MCF 10A (cell line): ENCODE measurements at places on chromosomes 6 and 20.

- no peak for DNase-seq
These were observed 88.4 kb upstream of the KCNG1 start for GRCh38 chr20:51111290-51111689.

DNA sequence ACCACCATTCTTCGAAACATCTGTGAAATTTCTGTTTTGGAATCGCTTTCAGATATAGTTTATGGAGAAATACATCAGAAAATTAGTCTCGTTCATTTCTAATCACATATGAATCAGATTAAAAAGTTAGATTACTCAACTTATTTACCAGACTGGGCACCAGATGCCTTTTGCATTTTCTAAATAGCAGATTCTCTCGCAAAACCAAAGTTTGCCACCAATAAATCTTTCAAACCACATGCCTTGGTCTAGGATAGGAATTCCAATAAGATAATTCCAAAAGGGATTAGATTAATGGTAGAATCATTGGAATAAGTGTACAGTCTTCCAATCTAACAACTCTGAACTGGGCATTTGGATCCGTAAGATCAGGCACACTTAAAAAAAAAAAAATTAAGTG lies 160.4 kb upstream of the TAB2 start:
- no peak for DNase-seq

GRCh38 chr6:3997177-3997770 lies 81.7 kb downstream of the FAM217A start:
- no peak for DNase-seq

- no peak for DNase-seq
These were observed 60.4 kb upstream of the RSPO3 start for GRCh38 chr6:127058027-127058426.

- DNase-seq = no peak
These were observed 22.9 kb upstream of the TMEM170B start for GRCh38 chr6:11514672-11515071.

DNA sequence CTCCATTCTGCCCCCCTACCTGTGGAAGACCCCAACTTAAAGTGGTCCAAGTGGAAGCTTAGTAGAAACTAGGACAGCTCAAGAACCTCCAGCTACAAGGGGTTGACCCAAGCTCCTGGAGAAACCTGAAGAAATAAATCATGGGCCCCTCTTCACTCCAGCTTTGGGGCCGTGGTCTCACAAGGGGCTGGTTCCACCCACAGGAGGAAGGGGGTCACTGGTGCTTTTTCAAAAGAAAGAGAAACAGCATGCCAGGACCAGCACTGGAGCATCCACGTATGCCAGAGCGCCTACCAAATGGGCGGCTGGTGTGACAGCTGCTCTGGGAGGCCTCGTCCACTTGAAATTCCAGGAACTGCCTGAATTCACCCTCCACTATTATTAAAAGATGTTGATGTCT lies 14.4 kb upstream of the ANKRD60 start:
- DNase-seq = no peak

GRCh38 chr6:18472941-18473340 lies 85.8 kb downstream of the RNF144B start:
- DNase-seq = no peak

DNA sequence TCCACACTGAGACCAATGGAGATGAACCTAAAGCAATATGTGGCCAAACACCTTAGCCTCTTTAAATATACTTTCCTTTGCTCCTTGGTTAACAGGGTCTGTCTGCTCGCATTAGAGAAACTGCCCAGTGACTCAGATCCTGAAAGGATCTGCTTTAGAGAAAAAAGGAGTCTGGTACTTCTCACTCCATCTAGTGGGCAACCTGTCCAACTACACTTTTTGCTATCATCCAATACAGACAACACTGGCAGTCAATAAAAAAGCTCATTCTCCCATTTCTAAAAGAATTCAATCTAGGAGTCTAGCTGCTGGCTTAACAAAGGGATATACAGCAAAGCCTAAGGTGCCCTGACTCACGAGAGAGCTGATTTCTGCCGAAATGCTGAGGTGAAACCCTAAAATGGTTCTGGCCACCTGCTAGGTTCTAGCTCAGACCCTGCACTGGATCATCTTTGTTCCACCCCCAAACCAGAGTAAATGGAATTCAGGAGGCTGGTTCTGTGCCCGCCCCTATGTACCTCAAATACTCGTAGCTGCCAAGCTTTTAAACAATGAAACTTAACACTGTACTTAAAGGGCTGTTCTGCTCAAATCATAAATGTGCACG lies 11.5 kb downstream of the GNL1 start:
- peak; percentile 68 for DNase-seq

DNA sequence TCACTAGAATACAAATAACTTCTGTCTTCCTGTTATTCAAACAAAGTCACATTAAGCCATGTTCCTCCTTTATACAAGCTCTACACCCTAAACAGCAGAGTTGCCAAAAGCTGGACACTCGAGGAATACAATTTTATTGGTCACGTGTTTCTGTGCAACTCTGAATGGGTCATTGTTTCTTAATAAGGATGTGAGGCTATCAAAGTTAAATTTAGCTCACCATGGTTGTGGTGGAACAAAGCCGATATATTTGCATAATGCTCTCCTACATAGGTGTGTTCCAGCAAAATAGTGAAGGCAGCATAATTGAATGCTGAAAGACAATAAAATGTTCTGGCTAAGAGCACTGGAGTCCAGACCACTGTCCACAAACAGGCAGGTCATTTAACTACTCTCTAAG lies 36.9 kb upstream of the CD2AP start:
- no peak for DNase-seq

DNA sequence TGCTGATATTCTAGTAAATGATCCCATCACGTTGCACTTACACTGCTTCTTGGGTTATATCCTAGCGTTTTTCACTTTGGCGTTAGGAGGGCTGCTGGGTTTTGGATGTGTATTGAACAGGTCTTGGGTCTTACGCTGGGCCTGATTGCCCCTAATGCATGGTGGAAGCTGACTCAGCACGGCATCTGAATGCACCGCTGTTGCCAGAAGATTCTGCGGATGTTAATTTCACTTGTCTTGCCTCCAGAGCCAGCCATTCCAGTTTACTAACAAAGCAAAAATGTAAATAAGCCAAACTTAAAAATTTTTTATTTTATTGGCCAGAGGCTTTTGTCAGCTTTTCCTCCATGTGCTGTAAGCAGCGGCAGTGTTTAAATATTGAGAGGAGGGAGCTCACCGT lies 233.5 kb downstream of the TMEM242 start:
- no peak for DNase-seq

GRCh38 chr6:136550045-136550329 lies 235 bp downstream of the MAP7 start:
- no peak for DNase-seq

- DNase-seq = peak; percentile 94
These were observed 2.5 kb downstream of the TNFRSF6B start for GRCh38 chr20:63698739-63699465.

DNA sequence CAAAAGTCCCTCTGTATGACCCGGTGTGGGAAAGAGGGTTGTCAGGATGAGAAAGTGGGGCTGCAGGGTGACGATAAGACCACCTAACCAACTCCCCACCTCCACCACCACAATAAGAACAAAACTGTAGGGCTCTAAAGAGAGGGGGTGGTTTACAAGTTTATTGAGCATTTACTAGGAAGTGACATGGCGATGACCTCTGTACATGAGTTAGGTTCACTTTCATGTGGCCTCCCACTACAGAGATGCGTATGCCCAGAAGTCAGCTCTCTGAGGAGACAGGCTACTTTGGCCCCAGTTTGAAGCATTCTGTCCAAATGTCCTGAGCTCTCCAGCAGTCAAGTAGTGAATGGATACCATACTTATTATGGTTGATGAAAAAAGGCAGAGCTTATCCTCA lies 28.7 kb upstream of the PI16 start:
- no peak for DNase-seq

DNA sequence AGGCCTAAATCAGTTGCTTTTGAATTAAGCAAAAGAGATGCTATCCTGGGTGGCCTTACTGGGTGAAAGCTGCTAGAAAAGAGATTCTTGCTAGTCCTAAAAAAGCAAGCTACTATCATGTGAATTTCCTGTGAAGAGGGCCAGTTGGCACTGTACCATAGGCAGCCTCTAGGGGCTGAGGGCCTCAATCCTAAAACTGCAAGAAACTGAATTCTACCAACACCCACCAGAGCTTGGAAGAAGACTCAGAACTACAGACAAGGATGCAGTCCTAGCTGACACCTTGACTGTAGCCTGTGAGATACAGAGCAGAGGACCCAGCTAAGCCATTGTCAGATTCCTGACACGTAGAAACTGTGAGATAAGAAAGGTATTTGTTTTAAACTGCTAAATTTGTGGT lies 24.5 kb downstream of the CLIC5 start:
- no peak for DNase-seq

DNA sequence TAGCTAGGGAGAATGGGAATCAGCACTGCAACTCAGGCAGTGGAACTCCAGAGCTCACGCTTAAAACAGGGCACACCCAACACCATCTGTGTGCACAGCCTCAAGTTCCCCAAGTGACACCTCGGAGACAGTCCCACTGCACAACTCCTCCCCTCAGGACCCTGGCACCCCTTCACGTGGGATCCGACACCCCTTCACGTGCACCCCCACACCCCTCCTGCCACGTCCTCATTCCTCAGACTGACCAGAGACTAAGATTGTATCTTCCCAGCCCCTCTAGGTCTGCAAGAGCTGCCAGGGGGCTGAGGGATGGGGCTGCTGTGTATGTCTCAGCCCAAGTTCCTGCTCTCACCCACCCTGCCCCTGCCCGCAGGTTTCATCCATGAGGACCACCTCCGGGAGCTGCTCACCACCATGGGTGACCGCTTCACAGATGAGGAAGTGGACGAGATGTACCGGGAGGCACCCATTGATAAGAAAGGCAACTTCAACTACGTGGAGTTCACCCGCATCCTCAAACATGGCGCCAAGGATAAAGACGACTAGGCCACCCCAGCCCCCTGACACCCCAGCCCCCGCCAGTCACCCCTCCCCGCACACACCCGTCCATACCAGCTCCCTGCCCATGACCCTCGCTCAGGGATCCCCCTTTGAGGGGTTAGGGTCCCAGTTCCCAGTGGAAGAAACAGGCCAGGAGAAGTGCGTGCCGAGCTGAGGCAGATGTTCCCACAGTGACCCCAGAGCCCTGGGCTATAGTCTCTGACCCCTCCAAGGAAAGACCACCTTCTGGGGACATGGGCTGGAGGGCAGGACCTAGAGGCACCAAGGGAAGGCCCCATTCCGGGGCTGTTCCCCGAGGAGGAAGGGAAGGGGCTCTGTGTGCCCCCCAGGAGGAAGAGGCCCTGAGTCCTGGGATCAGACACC lies 7.6 kb downstream of the MYL9 start:
- DNase-seq = no peak

DNA sequence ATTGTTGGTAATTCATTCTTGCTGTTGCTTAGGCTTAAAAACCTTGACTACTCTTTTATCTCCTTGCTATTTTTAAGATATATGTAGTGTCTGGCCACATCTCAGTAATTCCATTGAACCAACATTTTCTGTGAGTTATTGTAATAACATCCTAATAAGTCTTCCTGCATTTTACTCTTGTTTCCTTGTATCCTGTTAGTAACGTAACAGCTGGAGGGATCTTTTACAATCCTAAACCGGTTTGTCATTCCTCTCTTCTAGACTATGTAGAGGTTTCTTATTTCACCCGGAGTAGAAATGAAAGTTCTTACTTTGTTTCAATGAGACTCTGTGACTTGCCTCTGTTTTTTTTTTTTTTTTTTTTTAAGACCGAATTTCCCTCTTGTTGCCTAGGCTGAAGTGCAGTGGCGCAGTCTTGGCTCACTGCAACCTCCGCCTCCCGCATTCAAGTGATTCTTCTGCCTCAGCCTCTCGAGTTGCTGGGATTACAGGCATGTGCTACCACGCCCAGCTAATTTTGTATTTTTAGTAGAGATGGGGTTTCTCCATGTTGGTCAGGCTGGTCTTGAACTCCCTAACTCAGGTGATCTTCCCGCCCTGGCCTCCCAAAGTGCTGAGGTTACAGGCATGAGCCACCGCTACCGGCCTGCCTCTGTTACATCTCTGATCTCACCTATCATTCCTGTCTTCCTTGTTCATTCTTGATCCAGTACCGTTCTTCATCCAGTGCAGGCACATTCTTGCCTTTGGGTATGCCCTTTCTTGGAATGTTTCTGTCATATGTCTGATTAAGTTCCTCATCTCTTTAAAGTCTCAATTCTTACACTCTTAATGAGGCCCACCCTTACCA lies 44.7 kb downstream of the NCOA3 start:
- no peak for DNase-seq

DNA sequence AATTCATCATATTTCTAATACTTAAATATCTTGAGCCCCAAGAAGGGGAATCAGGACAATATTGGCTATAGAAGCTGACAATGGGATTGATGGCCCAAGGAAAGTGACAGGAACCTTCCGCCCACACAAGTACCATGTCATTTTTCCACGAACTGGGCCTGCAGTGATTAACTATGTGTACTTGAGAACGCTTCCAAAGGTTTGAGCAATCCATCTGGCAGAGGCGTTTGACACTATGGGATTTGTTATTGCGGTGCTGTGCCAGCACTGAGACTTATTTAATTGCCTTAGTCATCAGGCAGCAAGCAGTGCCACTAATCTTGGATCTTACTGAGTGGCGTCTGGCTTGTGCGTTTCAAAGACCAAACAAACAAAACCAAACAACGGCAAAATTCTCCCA lies 135.6 kb upstream of the UST start:
- peak; percentile 90 for DNase-seq

- peak; percentile 91 for DNase-seq
These were observed 21.6 kb downstream of the TFEB start for GRCh38 chr6:41713650-41714291.

- DNase-seq = no peak
These were observed 193.1 kb downstream of the SIM1 start for GRCh38 chr6:100271625-100272024.

- peak; percentile 81 for DNase-seq
These were observed 50.9 kb upstream of the FAM184A start for GRCh38 chr6:119129148-119129967.
